Midbrain (tissue), 1 donor: ENCODE measurements at places on chromosomes 11 and 22.
A peak's percentile ranks its signal among the peaks of the same experiment; 100 is the strongest.

- DNase-seq: peak; percentile 32
Observed at GRCh38 chr22:36912694-36913426, 568 bp upstream of the CSF2RB start.

- no peak for DNase-seq
Observed at GRCh38 chr22:43811777-43812148, 342 bp downstream of the EFCAB6 start.

- no peak for DNase-seq
Observed at GRCh38 chr11:72735495-72736027, 16.6 kb downstream of the ARAP1 start.

GRCh38 chr11:80512491-80512890 is 1071.7 kb upstream of the TENM4 start:
- no peak for DNase-seq

DNA sequence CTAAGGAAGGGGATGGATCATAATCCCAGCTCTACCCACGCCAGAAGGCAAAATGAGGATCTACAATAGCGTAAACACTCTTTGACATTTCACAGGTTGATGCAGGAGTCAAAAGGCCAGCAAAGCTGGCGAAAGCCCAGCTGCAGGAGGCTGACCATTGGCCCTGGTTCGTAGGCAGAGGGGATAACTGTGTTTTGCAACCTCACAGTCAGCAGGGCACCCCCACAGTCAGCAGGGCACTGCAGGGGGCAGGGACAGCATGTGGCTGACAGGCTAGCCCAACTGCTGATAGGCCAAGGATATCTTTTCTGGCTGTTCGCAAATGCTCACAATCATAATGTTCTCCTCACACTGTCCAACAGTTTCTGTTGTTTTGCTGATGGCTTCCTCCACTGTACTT is 372.7 kb downstream of the BUD13 start:
- no peak for DNase-seq

GRCh38 chr11:72637926-72638325 is 36.3 kb downstream of the PDE2A start:
- DNase-seq: no peak

DNA sequence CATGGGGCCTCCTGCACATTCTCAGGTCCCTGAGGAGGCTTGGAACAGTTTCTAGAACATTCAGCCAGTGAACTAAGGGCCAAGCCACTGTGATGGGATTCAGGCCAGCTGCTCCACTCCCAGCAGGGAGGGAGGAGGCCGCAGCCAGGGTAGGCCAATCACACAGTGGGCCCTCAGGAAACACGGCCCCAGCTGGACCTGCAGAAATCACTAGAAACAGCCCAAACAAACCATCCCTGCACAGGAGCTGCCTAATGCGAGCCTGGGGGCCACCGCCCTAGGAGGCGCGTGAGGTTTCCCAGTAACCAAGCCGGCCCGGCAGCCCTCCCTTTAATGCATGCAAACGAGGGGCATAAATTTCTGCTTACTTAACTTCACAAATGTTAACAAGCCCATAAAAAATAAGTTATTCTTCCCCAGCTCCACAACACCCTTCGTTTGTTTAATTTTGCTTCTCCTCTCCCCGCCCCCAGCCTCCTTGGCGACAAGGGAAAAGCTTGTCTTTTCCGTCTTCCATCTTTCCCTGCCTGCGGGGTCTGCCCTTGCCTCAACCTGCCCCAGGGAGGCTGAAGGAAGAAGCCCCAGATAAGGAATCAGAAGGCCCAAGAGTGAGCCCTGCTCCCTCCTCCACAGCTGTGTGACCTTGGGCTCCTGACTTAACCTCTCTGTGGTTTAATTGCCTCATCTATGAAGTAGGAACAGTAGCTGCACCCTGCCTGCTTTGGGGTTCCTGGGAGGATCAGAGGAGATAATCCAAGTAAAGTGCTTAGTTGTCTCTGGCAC is 25.7 kb downstream of the ELFN2 start:
- no peak for DNase-seq

DNA sequence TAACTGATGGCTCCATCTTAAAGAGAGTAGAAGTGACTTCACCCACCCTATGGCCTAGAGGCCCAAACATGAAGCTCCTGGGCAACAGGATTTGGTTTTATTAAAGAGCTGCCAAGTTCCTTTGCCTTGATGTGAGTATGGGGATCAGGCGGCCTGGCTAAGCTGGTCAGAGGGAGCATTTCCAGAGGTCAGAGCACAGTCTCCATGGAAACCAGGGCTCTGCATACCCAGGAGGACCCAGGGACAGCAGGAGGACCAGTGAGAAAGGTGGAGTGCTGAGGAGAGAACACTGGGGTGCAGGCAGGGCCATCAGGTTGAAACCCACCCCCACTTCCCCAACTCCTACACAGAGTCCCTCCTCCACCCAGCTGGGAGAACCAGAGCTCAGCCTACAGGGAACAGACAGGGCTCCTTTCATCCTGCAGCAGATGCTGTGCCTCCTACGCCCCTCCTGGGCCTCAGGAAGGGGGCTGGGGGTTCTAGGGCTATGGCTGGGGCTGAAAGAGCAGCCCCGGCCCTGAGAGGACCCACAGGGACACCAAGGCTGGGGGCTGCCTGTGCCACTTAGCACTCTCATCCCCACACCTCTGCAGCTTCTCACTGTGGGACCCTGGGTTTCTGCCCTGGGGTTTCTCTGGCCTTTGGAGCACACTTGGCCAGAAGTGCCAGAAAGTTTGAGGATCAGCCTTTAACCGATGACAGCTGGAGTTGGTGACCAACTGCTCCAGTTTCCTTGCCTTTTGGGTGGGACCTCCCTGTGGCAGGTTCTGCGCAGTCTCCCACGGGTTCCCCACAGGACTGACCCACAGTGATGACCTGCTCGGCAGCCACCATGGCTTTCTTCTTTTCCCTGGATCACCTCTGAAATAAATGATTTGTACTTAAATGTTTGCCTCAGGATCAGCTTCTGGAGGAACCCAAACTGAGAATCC is 13.8 kb upstream of the P2RY6 start:
- no peak for DNase-seq

DNA sequence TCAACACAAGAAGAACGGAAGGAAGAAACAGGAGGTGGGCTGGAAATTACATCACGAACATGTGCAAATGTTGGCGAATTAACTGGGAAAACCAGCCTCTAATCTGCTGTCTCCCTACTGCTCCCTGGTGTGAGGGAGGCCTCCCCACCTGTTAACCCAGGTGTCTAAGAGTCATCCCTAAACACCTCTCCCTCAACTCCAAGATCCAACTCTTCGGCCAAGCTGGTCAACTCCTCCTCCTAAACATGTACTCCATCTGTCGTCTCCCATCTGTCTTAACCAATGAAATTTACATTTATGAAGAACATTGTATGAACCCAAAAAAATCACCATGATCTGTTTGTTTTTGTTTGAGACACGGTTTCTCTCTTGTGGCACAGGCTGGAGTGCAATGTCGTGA is 154.2 kb downstream of the LARGE1 start:
- DNase-seq: no peak

DNA sequence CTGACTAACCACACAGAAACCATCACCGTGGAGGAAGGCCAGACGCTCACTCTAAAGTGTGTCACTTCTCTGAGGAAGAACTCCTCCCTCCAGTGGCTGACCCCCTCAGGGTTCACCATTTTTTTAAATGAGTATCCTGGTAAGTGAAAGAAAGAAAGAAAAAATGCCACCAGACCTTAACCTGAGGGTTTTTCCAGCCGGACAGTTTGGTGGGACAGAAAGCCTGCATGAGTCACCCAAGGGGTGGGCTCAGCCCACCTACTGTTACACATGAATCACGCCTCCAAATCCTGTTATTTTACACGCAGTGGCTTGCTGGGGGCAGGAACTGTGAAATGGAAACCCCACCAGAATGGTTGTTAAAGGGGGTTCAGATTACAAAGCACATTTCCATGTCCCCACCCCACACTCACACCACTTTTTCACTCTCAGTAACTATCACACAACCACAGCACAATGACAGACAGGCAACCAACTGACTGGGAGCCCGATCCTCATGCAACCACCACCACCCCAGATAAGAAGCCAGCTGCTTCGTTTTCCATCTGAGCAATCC is 11.9 kb downstream of the CRTAM start:
- no peak for DNase-seq
